ENCODE measurements at places on chromosomes 3 and 15.
A peak's percentile ranks its signal among the peaks of the same experiment; 100 is the strongest.

DNA sequence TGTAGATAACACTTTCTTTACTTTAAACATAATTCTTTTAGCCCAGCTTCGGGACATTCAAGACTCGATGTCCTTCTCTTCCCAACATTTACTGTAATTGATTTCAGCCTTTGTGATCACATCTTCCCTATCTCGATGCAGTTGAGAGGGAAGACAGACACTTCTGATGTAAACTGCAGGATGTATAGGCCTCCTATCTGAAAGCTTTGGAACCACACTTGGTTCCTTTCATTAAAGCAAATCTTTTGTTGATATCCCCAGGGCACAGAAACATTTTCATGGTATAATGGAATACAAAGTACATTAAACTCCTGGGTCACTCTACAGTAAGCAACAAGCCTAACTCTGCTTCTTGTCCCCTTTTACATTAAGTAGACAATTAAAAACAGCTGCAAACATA, 6.4 kb downstream of the GRM7 start:
- DNase-seq = no peak

GRCh38 chr3:15011174-15011573, 53.9 kb downstream of the MRPS25 start:
- no peak for DNase-seq

- no peak for DNase-seq
Observed at GRCh38 chr3:155704061-155704460, 40.8 kb downstream of the PLCH1 start.

DNA sequence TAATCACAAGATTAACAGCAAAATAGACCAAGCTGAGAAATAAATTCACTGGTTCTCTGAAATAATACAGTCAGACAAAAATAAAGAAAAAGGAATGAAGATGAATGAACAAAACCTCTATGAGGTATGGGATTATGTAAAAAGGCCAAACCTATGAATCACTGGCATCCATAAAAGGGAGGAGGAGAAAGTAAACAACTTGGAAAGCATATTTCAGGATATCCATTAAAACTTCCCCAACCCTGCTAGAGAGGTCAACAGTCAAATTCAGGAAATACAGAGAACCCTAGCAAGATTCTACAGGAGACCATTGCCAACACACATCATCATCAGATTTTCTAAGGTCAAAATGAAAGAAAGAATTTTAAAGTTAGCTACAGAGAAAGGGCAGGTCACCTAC, 649.7 kb upstream of the CBLB start:
- no peak for DNase-seq

DNA sequence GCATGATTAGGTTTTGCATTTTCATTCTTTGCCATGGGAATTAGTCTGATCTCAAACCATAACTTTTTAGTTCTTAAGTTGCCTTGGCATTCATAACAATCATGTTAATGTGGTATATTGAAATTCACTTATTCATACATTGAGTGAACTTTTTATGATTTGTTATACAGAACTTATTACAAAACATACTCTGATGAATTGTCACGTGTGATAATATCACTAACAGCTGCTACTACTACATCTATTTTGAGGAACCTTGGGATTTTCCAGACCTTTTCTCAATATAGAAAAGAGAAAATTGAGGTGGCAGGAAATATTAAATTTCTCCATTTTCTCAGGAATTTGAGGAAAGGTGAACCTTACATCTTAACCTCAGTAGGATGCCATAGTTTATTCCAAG, 9.2 kb downstream of the LXN start:
- DNase-seq = no peak

DNA sequence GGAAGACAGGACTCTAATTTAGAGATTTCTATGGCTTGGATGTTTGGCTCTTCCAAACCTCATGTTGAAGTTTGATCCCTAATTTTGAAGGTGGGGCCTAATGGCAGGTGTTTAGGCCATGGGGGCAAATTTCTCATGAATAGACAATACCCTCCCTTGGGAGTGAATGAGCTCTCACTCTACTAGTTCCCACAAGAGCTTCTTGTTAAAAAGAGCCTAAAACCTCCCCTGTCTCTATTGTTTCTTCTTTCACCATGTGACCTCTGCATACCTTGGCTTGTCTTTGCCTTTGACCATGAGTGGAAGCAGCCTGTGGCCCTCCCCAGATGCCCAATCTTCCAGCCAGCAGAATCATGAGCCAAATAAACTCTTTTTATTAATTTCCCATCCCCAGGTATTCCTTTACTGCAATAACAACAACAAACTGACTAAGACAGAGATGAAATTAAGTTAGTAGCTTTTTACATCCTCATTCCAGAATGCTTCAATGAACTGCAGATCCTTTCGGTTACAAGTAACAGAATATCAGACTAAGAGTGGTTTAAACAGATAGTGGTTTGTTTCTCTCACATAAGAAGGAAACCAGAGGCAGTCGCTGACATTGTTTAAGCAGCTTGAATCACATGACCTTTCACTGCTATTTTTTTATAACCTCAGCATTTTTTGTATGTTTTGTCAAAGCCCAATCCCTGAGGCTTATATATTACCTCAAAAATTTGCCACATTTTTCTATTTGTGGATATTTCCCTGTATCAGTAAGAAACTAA, 1013.3 kb upstream of the SEMA6D start:
- no peak for DNase-seq

DNA sequence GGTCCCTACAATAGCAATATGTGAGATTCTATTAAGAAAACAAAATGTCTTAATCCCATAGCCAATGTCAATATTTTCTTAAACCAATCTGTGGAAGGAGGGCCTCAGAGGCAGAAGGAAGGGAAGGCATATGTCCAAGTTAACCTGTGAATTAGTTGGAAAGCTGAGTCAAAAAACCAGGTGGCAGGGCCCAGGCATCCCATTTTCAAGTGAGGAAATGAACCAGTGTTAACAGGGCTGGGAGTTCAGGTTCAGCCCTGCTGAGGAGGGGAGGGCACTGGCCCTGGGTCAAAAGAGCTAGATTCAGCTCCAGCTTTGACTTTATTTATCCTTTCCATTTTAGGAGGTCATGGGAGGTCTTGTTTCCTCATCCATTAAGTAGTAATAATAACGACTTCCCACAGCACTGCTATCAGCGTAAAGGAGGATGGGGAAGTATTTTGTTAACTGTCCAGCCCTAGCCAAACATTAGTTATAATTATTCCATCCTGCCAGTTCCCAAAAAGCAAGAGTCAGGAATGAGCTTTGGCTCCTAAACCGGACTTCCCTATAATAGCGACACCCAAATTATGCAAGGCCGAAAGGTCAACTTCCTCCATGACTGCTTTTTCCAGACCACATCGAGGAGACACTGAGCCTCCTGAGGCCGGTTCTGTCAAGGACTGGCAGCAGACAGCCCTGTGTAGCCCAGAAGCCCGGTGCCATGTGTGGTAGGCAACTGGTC, 3.2 kb downstream of the MASP1 start:
- DNase-seq = no peak

DNA sequence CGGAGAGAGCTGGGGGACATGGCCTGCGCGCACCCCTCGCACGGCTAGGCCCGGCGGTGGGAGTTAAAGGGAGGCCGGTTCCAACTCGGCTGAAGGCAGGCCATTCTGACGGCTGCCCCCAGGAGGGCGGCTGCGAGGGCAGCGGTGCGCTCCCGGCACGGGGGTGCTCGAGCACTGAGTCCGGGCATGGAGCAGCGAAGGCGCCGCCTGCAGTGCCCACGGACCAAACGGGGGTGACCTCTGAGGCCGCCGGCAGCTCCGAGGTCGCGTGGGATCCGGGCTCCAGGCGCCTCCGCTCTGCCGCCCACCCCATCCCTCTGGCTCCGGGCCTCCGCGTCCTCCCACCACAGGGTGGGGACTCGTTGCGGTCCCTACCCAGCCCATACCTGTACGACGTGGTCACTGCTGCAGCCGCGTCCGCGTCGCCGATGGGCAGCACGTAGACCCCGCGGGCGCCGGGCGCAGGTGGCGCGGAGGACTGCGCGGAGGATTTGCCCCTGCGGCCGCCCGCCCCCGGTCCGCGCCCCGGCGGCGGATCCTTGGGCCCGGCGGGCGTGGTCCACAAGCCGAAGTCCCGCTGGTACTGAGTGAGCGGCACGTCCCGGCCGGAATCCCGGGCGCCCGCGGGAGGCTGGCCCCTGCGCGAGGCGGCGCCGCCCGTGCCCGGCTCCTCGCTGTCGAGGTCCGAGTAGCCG, 469 bp downstream of the MAP6D1 start:
- no peak for DNase-seq

DNA sequence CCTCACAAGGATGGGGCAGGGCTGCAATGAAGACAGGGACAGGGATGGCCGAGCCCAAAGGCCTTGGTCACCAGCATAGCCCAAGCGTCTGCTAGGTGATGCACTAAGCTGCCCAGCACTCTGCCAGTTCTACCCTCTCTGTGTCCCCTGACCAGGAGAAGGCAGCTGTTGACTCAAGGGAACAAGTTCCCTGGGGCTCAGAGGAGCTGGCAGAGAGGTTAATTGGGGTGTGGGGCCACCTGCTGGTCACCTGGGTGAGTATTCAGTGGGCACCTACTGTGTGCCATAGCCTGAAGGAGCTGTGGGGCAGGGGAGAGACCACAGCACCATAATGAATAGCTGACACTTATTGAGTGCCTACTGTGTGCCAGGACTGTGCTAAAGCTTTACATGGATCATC, 22.0 kb upstream of the DOCK3 start:
- DNase-seq = peak; percentile 21

DNA sequence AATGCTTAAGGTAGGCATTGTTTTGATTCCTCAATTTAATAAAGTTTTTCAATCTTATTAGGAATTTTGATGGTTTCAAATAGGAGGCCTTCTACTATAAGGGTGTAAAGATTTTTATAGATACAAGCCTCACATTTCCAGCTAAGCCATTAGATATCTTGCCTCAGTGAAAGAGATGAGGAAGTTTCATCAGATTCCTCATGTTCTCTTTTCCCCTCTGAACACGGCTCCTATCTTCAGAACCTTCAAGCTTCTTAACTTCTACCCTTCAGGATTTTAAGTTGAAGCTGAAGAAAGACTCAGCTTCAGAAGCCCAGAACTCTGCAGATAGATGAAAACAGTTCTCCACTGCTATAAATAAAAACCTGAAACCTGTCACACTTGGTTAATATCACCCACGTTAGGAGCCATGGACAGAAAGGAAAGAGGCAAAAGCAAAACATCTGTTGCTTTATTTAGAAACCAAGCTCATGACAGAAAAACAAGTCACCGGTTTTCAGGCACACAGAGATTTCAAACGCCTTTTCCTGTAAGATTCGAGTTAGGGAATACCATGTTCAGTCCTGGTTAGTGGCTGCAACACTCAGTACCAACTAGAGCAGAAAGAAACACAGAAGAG, 82.2 kb upstream of the GOLGA8B start:
- DNase-seq = no peak

GRCh38 chr3:102299125-102299877, 135.5 kb upstream of the ZPLD1 start:
- DNase-seq = no peak

GRCh38 chr15:69410248-69410874, 3.8 kb upstream of the KIF23 start:
- no peak for DNase-seq

DNA sequence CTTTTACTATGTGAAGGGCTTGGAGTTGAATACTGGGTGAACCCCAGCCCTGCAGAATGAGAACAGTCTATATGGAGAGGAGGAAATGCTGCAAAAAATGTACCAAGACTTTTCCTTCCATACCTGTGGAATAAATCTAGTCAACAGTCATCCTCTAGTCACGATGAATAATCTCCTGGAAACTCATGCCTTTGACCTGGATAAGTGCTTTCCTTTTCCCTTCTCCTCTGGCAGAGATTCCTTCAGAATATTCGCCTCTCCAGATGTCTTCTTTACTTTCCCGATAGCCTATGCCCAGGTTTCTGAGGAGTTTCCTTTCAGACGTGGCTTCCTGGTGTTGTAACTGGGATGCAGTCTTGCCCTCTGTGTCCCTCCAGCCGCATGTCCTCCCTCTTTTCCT, 28.1 kb downstream of the CCNL1 start:
- DNase-seq = no peak

DNA sequence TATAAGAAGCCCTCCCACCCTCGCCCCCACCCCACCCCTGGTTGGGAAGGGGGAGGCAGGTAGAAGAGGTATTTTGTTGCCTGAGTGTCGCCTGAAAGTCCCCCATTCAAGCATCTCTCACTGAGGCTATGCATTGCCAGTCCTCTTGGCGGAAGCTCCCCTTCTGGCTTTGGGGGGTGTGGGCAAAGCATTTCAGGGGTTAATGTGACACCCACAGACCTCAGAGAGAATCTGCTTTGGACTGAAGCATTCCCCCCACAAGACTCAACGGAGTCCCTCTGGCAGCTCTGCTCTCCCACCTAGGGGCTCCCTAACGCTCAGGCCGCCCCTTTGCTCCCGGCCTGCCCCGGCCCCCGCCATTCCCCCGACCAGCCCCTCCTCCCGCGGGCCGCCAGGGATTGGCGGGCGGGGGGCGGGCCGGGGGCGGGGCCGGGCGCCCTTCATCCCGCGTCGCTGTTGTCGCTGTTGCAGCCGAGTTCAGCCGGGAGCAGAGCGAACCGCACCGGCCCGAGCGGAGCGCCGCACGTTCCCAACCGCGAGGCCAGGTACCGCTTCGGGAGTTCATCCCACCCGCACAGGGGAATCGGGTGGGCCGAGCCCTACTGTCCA, at the start of gene SLC38A3:
Gene SLC38A3, plus strand, starts transcription at position 468 of the 609 bp plus-strand sequence. CDS start 8,929 bp downstream, outside the sequence.
- no peak for DNase-seq

GRCh38 chr3:70110066-70110465, 110.5 kb downstream of the SAMMSON start:
- DNase-seq = no peak

DNA sequence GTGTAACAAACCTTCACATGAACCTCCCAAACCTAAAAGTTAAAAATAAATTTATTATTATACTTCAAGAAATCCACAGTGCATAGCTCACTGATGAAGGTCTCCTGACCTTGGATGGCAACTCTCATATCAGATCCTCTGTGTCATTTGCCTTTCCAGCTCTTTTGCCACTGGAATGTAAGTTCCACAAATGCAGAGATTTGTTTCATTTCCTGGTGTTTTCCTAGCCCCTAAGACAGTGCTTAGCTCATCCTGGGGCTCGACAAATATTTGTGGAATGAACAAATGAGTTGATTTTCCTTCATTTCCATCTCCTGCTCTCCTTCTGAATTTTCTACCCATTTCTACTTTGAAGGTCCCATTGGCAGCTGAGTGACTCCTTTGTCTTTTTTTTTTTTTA, 56.0 kb downstream of the FRMD4B start:
- DNase-seq = no peak

- no peak for DNase-seq
Observed at GRCh38 chr15:78415284-78415683, 22.7 kb upstream of the IREB2 start.

GRCh38 chr15:99125061-99125891, 20.4 kb downstream of the SYNM start:
- DNase-seq = no peak

GRCh38 chr15:67831363-67831762, 6.1 kb downstream of the SKOR1 start:
- no peak for DNase-seq

GRCh38 chr15:73608475-73608874, 24.7 kb downstream of the NPTN start:
- no peak for DNase-seq

GRCh38 chr3:30286811-30287210, 319.6 kb upstream of the TGFBR2 start:
- DNase-seq = no peak

DNA sequence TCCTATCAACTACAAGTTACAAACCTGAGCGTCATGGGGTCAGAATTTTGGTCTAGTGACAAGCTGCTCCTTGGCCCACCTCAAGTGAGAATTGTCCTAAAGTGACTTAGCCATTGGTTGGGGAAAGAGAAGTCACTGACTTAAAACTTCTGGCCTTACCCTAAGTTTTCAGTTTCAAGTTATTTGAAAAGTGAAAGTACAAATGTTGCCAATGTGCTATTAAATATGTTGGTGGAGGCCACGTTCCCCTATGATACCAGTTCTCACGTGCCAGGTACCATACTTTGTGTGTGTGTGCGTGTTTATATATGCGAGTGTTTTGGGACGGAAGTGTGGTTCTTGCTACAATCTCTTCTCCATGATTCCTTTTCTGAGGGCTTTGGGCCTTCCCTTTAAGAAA, 22.6 kb upstream of the RASGRP1 start:
- no peak for DNase-seq

All from stimulated activated CD8-positive, alpha-beta memory T cell treated with anti-CD3 and anti-CD28 coated beads, Interleukin-4, amount 100 ng/mL, for 24 hours (primary cell).